Pulmonary artery endothelial cell (primary cell): ENCODE measurements at places on chromosomes 16 and 17. TPM values are rescaled to one million over a fixed set of nuclear protein-coding genes. Genes with fewer than 3 reads are reported as not detected.

GRCh38 chr16:85912211-85912974 lies 13.4 kb downstream of the IRF8 start:
- DNase-seq, result no peak

LPCAT2 gene
- 22.9 and 46.5 TPM in 2 replicates for total RNA-seq

TGFB1I1 gene
- total RNA-seq, result 32.1 and 56.6 TPM in 2 replicates

DNA sequence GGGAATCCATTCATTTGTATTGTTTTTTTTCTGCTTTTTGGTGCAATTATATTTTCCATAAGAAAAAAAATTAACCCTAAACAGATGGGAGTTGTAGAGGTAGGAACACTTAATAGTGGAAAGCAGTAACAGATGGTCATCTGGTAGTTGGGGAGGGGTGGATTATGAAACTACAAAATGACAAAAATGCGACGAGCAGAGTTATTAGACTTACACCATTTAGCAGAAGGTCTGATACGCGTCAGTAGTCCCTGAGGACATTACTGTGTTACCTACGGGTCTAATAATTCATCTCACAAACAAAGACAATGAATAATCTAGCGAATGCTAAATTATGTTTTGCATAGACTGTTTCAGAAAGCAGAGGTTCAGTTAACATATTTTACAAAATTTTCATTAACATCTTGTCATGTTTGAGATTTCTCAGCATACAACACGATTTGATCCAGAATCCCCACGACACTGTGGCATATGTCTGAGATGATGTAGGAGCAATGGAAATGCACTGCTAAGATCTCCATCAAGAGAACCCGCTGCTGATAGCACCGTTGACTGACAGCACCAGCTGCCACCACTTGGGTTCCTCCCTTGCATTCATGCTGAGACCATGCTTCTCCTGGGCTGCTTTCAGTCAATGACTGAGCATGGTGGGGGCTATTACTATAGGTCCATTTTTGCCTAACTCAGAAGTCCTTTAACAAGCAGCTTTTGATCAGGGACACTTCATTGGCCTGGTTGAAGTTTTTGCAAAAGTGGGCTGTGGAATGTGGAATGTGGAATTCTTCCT lies 182.2 kb upstream of the CPHXL start:
- no peak for DNase-seq

DNA sequence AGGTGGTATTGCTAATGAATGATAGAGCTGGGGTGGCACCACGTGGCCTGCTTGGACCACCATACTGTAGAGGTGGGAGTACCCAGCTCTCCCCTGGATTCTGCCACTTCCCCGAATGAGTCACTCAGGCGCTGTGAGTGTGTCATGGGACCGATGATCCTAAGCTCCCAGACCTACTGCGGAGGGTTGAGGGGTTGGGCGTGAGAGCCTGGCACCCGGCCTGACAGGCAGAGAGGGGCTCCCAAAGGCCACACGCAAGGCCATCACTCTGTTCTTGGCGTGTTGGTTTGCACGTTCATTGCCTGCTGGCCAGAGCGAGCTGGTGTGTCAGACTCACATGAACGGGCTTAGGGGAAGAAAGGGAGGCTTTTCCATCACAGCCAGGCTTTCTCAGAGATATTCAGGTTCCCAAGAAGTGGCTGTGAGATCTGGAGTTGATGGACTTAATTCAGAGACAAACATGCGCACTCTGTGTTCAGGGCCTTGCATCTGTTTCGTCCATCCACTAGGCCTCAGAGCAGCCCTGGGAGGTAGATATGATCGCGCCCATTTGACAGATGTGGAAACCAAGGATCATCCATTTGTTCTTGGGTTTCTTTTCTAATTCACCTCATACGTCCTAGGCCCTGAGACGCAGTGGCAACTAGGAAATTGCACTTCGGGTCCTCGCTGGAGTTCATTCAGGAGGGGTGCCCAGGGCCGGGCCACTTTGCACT lies 41.4 kb downstream of the CMIP start:
- DNase-seq, result no peak

HSPB9 gene
- total RNA-seq, result not detected in 2 replicates

KRTAP4-9 gene
- not detected in 2 replicates for total RNA-seq

GRCh38 chr17:5823219-5823618 lies 238.9 kb upstream of the NLRP1 start:
- no peak for DNase-seq

DNA sequence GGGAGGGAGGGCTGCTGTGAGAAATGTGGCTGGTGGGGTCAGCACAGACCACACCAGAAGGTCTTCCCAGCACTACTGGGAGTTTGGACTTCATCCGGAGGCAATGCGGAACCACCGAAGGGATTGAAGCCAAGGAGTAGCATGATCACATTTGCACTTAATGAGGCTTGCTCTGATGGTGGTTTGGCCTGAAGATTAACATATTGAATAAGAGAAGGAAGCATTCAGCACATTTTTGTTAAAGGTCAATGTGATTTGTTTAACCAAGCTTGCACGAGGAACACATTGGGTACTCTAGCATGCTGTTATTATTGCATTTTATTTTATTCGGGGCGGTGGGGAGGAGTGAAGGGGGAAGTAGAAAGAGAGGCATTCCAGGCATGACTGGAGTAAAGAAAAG lies 378.6 kb downstream of the UTP18 start:
- no peak for DNase-seq

DNA sequence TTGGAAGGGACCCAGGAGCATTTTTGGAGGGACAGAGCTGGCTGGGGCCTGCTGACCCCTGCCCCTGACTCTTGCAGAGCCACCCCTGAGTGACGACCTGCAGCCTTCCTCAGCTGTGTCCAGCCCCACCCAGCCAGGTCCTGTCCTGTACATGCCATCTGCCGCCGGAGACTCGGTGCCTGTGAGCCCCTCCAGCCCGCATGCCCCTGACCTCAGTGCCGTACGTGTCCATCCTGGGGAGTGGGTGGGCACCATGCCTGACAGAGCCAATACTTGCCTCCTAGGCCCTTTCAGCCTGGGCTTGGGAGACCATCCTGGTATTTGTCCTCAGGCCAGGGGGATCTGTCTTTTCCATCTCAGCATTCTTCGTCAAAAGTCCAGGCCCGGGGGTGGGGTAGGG lies 27.5 kb downstream of the UNC13D start:
- no peak for DNase-seq

GRCh38 chr17:17445925-17446665 lies 30.7 kb upstream of the MED9 start:
- DNase-seq, result peak; percentile 87

DNA sequence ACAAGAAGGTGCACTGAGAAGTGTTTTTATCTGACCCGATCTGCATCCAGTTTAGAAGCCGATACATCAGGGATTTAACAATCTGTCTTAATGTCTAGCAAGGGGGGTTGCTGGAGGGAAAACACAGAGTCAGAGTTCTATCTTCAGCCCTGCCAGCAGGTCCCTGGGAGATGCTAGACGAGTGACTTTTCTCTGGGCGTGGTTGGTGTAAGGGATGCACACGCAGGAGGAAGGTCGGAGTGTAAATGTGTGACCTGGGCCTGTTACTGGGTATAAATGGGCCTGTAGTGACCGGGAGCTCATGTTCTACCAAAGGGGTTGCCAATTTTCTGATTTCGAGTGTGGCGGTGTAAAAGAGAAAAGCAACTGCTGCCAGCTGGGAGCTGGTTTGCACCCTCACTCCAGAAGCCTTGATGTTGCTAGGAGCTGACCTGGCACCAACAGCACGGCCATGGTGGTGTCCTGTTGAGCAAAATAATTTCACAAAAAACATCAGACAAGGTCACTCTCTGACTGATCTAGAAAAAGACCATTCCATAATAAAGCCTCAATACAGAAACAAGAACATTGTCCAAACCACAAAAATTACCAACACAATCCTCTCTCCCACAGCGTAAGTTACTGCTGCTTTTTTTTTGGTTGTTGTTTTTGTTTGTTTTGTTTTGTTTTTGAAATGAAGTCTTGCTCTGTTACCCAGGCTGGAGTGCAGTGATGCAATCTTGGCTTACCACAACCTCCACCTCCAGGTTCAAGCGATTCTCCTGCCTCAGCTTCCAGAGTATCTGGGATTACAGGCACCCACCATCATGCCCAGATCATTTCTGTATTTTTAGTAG lies 1.3 kb upstream of the KCTD13 start:
- no peak for DNase-seq

- DNase-seq, result no peak
Measured at GRCh38 chr16:56266641-56267607, 75.6 kb downstream of the GNAO1 start.
